ENCODE measurements at places on chromosomes 16 and 17. TPM values are rescaled to one million over a fixed set of nuclear protein-coding genes. Genes with fewer than 3 reads are reported as not detected.
A peak's percentile ranks its signal among the peaks of the same experiment; 100 is the strongest.

DNA sequence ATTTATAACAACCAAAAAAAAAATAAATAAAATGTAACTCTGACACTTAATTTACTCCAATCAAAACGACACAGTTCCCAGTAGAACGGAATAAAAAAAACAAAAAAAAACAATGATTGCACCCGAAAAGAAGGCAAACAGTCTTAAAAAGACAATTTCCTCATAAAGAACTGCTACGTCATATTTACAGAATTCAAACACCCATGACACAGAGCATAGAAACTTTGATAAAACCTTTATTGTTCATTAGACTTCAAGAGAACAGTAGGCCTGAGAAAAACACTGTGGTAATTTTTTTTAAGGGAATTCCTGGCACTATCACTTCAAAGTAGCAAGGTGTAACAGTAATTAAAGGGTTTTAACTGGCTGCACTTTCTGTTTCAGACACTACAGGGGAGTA lies 26.1 kb downstream of the FAM222B start:
- H3K36me3 ChIP-seq: no peaks in the 10 kb centered on the region
- H3K27ac ChIP-seq: no peak overlapping the region
- peaks cover 13% of the 10 kb centered on the region for H3K4me1 ChIP-seq
- DNase-seq: no peak

DNA sequence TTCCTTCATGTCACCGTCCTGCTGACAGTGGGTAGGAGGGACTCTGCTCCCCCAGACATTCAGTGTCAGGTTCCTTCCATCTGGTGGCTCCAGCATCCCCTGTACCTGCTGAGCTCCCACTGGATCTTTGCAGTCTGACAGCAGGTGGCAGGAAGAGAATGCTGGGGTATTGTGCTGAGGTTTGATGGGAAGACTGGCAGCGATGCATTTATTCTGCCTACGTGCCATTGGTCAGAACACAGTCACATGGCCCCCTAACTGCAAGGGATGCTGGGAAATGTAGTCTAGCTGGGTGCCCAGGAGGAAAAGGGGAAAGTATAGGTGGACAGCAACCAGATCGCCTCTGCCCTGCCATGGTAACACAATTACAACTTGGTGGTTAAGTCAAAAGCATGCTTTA lies 44.4 kb downstream of the IRX3 start:
- peaks cover 4% of the 10 kb centered on the region for H3K27me3 ChIP-seq
- DNase-seq: no peak
- H3K36me3 ChIP-seq: no peaks in the 10 kb centered on the region
- no peak overlapping the region for H3K27ac ChIP-seq

DNA sequence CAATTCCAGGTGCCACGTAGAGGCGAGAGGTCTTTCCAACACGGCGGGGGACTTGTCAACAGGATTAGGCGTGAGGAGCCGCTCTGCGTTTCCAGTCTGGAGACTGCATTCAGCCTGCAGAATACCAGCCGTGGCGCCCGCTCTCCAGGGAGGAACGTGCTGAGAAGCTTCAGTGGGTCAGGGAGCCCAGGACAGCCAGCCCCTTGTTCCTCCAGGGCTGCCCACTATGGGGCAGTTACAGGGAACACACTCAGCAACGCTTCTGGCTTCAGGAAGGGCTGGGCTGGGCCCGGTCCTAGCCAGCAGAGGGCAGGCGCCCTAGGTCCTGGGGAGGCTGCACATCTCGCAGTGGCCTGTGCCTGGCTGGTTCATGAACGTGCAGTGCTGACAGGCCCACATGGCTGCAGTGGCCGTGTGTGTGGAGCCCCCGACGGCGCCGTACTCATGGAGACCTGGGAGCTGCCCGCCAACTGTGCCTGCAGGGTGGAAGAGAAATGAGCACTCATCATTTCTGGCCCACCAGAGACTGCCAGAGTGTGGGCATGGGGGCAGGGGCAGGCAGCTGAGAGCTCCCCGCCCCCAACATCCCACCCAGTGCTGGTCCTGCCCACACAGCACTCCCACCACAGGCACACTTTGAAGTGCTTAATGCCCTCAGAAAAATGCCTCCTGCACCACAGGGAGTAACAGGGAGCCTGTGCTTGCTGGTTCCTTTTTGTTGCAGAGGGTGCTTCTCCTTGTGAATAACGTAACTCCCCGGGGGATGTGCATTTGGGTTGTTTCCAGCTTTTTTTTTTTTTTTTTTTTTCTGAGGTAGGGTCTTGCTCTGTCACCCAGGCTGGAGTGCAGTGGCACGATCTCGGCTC lies 7.0 kb upstream of the FAAP100 start:
- no peak overlapping the region for H3K27ac ChIP-seq
- no peak for DNase-seq
- peaks cover 4% of the 10 kb centered on the region for H3K4me1 ChIP-seq
- no peak overlapping the region for H3K4me3 ChIP-seq
- no peaks in the 10 kb centered on the region for H3K27me3 ChIP-seq
- H3K36me3 ChIP-seq: peaks cover 15% of the 10 kb centered on the region

GRCh38 chr17:3915995-3916696 lies at the start of gene P2RX1:
TSS of gene P2RX1 (minus strand) at chr17:3916465. CDS start at chr17:3916225, 240 bp downstream.
- peak within 1 kb of the TSS; percentile 61 for H3K27ac ChIP-seq
- peaks cover 36% of the 10 kb centered on the region for H3K4me1 ChIP-seq
- no peaks in the 10 kb centered on the region for H3K36me3 ChIP-seq
- no peak within 1 kb of the TSS for H3K4me3 ChIP-seq
- DNase-seq: peak; percentile 75
- H3K27me3 ChIP-seq: peaks cover 9% of the 10 kb centered on the region

Gene MYL11
- not detected for total RNA-seq

DNA sequence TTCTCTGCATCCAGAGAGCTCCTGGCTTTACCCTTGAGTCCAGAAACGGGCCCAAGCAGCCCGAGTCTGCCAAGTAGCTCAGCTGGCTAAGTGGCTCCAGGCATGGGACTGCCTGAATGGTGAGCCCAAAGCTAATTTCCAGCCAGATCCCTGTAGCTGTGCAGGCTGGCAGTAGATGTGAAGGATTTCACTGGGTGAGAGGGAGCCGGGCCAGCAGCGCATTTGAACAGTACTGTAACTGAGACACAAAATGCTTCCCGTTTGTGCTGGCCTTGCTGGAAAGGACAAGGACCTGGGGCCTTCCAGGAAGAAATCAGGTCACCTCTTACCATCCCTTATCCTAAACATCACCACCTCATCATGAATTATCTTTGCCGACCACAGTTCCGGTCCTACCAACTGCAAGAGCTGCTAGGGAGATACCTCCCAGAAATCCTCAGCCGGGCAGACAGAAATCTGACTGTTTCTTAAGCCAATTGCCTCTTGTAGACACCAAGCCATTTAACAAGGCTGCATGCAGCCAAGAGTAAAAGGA lies 3.7 kb downstream of the TIMP2 start:
- H3K4me3 ChIP-seq: no peak overlapping the region
- H3K36me3 ChIP-seq: no peaks in the 10 kb centered on the region

DNA sequence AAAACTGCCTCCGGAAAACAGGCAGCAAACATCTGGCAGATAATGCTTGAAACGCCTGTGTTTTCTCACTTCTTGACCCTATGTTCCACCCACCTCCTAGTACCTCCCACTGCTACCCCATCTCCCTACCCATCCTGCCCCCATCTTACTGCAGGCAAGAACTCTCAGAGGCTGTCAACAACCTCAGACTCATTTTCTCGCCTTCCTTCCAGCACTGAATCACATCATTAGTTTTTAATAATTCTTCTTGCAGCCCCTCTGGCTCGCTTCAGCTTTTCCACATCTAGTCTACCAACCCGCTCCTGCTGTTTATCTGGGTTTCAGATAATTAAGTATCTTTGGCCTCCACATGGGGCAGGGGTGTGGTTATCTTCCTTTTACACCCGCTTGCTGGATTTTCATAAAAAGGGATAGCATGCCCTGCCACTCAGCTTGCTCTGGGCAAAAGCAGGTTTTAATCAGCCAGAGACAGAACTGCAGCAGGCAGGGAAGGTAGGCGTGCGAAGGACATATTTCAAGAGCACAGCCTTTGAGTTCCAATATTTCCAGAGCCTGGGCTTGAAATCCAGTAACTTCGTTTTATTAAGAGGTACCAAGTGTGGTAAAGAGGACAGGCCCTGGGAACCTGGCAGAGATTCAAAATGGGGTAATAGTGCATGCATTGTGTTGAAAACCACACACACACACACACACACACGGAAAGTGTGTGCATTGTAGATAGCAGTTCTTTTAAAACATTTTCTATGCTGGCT lies 87.5 kb downstream of the BMERB1 start:
- H3K36me3 ChIP-seq: no peaks in the 10 kb centered on the region
- no peaks in the 10 kb centered on the region for H3K27me3 ChIP-seq
- H3K4me1 ChIP-seq: peaks cover 4% of the 10 kb centered on the region
- no peak for DNase-seq
- H3K4me3 ChIP-seq: no peak overlapping the region
- H3K27ac ChIP-seq: no peak overlapping the region

DNA sequence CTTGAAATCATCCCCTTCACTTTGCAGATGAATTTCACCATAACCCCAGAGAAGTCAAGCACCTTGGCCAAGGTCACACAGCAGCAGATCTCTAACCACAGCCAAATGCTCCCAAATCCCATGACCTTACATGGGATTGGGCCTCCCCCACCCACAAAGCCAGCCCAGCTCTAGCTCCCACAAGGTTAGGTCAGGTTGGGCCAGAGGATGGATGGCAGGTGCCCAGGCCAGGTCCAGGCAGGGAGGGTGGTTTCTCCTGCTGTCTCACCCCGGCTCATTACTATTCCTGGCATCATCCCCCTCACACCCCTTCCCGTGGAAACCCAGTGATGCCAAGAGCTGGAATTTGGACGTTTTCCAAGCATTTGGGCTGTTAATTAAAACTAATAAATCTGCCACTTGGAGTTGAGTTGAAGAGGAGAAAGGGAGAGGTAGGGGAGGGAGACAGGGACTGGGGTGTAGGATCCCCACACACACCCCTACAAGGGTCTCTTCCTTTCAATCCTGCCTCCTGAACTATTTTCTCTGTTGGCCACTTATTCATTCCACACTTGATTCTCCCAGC lies 181.6 kb downstream of the TMEM132E start:
- DNase-seq: no peak
- no peak overlapping the region for H3K4me3 ChIP-seq
- H3K36me3 ChIP-seq: no peaks in the 10 kb centered on the region
- H3K27ac ChIP-seq: no peak overlapping the region
- peaks cover 15% of the 10 kb centered on the region for H3K27me3 ChIP-seq
- no peaks in the 10 kb centered on the region for H3K4me1 ChIP-seq

Gene TMEM238L
- not detected for total RNA-seq

Gene SLC9A5
- 5.4 TPM for total RNA-seq

Measured in activated CD8-positive, alpha-beta memory T cell treated with anti-CD3 and anti-CD28 coated beads, Interleukin-2, amount 10 ng/mL, durations not matched to agents 7 days and 5 days (primary cell).